Activated CD8-positive, alpha-beta memory T cell treated with anti-CD3 and anti-CD28 coated beads for 36 hours (primary cell): ENCODE measurements at places on chromosomes 16 and 17. TPM values are rescaled to one million over a fixed set of nuclear protein-coding genes. Genes with fewer than 3 reads are reported as not detected.

Gene HLF
- total RNA-seq = 0.51 TPM

Gene HOXB7
- 0.59 TPM for total RNA-seq

Gene PDIA2
- total RNA-seq = not detected

Gene HBZ
- not detected for total RNA-seq

Gene MTMR4
- total RNA-seq = 88.7 TPM

Gene TMEM101
- 29.5 TPM for total RNA-seq

Gene CD19
- total RNA-seq = not detected

Gene SHISA9
- total RNA-seq = not detected

Gene C16orf89
- total RNA-seq = not detected

Gene AXIN2
- total RNA-seq = 3.4 TPM

Gene KCNJ16
- total RNA-seq = not detected

Gene NOXO1
- total RNA-seq = 0.36 TPM

Gene TMEM98
- total RNA-seq = not detected

Gene ZNF423
- total RNA-seq = not detected

Gene ABCA8
- not detected for total RNA-seq

Gene QPRT
- 3.6 TPM for total RNA-seq

Gene CA7
- total RNA-seq = not detected

Gene OR3A3
- not detected for total RNA-seq

Gene LHX1
- total RNA-seq = 0.32 TPM

Gene KCNH4
- total RNA-seq = 1.2 TPM

Gene SEC14L5
- total RNA-seq = not detected
